ENCODE measurements at places on chromosomes 2 and 18.

GRCh38 chr2:10762651-10763460 lies 41.4 kb downstream of the ATP6V1C2 start:
- no peak for DNase-seq

- no peak for DNase-seq
Observed at GRCh38 chr18:70452501-70452900, 163.7 kb downstream of the SOCS6 start.

GRCh38 chr2:61720911-61721310 lies 132.9 kb downstream of the FAM161A start:
- no peak for DNase-seq

DNA sequence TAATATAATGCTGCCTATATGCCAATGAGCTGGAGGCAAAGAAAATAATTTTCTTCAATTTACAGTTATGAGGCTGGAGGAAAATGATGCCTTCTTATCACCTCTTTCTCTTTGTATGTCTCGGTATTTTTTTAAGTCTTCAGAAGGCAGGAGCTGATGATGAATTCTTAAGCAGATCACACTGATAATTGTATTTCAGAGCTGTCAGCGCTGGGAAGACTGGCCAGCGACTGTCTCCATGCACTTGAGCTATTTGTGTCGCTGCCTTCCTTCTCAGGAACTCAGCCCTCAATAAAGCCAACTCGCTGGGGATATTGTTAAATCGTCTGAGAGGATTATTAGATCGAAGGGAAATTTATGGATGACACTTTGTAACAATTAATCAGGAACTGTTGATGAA lies 40.3 kb downstream of the PTGR3 start:
- no peak for DNase-seq

DNA sequence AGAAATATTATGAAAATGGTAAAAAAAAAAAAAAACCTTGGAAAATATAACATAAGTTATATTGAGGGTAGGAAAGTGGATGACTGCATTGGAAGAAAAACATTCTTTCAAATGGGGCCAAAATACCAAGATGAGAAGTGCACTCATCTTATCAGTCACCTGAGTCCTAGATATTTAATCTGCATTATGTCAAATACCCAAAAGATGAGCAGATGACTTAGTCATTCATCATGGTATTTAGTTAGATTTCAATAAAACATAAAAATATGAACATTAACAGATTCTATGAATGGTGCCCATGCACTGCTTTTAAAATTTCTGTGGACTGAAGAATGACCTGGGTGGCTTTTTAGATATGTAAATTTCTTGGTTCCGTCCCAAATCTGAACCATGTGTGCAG lies 56.9 kb downstream of the HNMT start:
- no peak for DNase-seq

DNA sequence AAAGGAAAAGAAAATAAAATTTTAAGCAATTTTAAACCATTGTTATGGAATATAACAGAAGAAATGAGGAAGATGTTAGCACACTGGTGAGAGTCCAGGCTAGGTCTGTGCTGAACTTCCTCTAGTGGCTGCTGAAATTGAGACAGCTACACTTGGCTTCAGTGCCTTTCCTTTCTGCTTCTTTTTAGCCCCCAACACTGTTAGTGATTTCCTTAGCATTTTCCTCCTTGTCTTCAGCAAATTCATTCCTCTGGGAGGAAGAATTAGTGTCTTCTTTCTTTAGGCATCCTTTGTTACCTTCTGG lies 47.6 kb downstream of the ITGAV start:
- DNase-seq = no peak

- DNase-seq = no peak
Observed at GRCh38 chr2:107986278-107987217, at the start of gene SLC5A7. SLC5A7 (plus strand) TSS chr2:107986524; CDS start chr2:107988156, 1,632 bp downstream.

GRCh38 chr2:123434546-123435395 lies 590.3 kb upstream of the CNTNAP5 start:
- no peak for DNase-seq

GRCh38 chr2:634636-635388 lies 42.4 kb downstream of the TMEM18 start:
- DNase-seq = no peak

DNA sequence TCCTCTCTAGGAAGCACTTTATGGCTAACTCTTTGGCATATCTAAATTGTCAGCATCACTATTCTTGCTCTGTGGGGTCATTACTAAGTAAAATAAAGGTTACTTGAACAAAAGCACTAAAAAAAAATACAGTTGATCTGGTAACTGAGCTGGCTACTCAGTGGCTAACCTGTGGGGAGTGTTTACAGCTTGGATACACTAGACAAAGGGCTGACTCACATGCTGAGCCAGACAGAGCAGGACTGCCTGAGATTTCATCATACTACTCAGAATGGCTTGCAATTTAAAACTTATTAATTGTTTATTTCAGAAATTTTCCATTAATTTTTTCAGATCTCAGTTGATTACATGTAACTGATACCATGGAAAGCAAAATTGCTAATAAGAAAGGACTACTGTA lies 1690.4 kb upstream of the SLC39A10 start:
- no peak for DNase-seq

DNA sequence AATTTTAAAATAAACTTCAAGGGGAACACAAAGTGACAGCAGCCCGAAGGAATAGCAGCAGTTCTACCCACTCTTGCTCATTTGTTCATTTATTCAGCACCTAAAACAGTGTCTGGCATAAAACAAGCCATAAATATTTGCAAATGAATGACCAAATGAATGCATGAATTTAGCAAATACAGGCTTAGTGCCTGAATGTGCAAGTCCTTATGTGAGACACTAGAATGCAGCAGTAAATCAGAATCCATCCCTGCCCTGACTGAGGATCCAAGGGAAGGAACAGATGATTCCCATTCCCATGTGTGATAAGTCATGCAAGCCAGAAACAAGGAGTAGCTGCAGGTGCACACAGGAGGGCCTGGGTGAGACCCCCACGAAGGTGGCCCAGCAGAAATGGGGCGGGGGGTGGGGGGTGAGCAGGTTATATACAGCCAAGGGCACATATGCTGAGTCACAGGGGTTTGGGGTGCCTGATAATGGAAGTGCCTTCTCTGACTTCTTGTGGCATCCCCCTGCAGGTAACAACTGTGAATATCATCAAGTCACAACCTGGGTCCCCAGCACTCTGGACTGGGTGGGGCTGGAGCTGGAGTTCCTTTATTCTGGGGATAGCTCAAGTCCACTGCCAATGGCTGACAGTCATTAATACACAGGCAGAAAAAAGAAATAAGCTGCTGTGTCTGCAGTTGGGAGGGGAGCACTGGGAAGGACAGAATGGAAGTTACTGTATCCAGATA lies 311.9 kb downstream of the TXNL1 start:
- no peak for DNase-seq

DNA sequence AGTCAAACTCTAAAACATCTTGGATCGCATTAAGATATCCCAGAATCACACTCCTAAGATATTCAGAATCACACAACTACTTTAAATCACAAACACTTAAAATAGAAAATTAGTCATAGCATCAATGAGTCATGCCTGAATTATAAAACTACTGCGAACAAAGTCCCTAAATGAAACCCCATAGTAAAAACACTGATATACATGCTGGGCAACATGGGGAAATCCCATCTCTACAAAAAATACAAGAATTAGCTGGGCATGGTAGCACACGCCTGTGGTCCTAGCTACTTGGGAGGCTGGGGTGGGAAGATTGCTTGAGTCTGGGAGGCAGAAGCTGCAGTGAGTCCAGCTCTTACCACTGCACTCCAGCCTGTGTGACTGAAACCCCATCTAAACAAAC lies 101.7 kb downstream of the COBLL1 start:
- DNase-seq = no peak

- DNase-seq = no peak
Observed at GRCh38 chr2:197191940-197192322, 118.6 kb downstream of the ANKRD44 start.

DNA sequence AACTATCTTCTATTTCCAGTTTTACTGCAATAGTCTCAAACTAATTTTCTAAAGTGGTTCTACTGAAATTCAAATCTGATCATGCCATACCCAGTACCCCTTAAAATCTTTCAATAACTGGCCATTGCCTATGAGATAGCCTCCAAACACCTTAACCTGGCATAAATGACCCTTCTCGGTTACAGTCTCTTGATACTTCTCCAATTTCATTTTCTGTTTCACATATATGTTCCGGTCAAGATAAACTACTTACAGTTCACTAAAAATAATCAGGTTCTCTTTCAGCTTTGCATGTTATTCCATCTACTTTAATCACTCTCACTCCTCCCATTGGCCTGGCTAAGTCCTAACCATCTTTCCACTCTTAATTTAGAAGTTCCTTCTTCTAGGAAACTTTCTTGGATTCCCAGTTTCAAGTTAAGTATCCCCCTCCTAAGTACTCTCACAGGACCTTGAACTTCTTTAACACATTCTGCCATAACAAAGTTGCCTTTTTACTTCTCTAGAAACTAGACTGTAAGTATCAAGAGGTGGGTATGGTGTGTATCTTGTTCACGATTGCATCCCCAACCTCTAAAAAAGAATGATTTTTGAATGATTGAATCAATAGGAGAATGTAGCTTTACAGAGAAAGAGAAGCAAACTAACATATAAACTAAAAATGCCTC lies 110.2 kb upstream of the RBBP8 start:
- DNase-seq = no peak

- DNase-seq = no peak
Observed at GRCh38 chr2:236117861-236118269, 50.3 kb downstream of the GBX2 start.

GRCh38 chr18:78652001-78652545 lies 327.5 kb upstream of the SALL3 start:
- no peak for DNase-seq

DNA sequence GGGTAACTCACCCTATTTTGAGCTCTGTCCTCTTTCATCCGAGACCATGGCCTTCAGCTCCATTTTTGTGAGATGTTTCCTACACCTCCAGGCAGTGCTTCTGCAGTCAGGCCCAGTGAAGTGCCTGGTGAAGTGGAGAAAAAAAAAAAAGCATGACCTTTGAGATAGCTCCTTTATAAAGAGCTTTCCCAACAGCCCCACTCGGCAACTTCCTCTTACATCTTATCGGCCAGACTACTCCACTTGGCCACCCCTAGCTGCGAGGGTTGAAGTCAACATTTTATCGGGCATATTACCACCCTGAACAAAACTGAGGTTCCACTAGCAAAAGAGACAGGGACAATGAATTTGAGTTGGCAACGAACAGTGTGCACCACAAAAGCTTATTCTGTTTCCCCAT lies 124.8 kb upstream of the RNF152 start:
- no peak for DNase-seq

GRCh38 chr2:180730976-180731375 lies 249.4 kb upstream of the UBE2E3 start:
- no peak for DNase-seq

- DNase-seq = no peak
Observed at GRCh38 chr2:29444150-29444549, 328.9 kb downstream of the CLIP4 start.

DNA sequence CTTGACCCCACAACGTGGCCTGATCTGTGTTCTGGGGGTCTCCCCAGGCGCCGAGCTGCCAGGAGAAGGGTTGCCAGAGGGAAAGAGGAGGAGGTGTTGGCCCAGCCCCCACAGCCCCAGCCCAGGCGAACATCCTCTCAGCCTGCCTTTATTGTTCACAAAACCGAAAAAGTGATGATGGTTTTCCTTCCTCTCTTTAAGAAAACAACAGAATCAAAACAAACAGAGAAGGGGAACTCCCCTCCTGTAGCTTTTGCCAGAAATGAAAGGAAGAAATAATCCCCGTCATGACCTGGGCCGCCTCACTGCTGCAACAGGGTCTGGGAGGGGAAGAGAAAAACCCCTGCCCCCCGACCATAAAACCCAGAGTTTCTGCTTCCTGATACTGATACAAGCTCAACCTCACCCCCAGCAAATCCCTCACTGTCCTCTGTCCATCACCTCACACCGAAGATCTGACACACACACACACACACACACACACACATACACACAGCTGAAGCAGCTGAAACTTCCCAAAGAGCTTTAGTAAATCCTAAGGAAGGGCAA lies 52.0 kb downstream of the ZFP36L2 start:
- peak; percentile 73 for DNase-seq

GRCh38 chr2:16625759-16626158 lies 39.9 kb downstream of the CYRIA start:
- DNase-seq = no peak

- DNase-seq = no peak
Observed at GRCh38 chr2:46087492-46087891, 209.7 kb upstream of the EPAS1 start.

DNA sequence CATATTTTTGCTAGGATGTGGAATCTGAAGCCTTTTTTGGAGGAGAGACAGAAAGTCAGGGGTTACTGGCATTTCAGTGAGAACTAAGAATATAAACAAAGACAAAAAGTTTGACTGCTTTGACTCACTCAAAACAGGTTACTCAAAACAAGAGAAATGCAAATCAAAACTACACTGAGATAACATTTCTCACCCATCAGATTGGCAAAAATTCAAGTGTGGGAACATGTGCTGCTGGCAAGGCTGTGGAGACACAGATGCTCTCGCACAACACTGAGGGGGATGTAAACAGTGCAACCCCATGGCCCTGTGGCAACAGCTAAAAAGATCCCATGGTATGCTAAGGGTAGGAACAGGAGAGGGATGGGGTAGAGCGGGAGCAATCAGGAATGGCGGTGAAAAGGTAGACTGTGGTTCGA lies 86.6 kb downstream of the DTNB start:
- DNase-seq = peak; percentile 72

- DNase-seq = no peak
Observed at GRCh38 chr2:154203902-154204301, 332.2 kb downstream of the GALNT13 start.

DNA sequence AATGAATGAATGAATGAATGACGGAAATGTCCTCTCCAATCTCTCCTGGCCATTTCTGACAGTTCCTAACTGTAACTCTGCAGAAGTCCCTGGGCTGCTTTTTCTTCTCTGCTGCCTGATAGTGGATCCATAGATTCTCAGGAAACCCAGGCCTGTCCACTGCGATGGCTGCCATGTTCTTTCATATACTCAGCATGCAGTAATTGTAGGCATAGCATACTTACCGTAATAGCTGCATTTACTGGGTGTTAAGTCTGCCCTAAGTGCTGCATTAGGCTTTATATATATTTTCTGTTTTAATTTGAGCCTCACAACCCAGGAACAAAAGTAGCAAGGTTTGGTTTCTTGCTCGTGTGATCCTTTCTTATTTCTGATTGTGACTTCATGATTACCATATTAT lies 122.9 kb downstream of the DCC start:
- DNase-seq = no peak

DNA sequence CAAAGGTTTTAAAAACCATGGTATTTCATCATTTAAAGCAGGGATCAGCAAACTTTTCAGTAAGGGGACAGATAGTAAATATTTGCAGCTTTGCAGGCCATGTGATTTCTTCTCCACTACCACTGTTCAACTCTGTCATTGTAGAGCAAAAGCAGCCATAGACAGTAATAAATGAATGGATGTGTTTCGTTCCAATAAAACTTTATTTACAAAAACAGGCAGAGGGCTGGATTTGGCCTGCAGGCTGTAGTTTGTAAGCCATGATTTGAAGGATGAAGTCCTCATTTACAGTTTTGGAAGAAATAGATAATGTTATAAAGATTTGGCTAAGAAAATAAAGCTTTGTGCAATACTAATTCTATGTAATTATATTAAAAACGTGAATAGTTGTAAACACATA lies 1.8 kb downstream of the SERPINB12 start:
- DNase-seq = no peak
